Iris pigment epithelial cell (primary cell): ENCODE measurements at places on chromosomes 13 and 19.

GRCh38 chr13:113479179-113479578 lies 11.3 kb downstream of the DCUN1D2 start:
- no peak for DNase-seq

GRCh38 chr13:27704681-27705080 lies 83.0 kb downstream of the POLR1D start:
- peak; percentile 5 for DNase-seq

DNA sequence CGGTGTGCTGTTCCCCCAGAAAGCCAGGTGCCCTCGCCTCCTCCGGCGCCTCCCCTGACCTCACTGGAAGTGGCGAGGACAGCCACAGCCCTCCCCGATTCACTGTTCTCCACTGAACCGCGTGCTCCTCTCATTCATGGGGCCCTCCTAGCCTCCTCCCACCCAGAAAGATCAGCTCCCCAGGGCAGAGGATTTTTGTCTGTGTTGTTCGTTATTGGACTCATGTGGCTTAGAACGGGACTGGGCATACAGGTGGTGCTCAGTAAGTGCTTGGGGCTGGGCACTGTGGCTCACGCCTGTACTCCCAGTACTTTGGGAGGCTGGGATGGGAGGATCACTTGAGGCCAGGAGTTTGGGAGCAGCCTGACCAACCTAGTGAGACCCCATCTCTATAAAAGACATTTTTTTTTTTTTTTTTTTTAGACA lies 3.8 kb downstream of the PRTN3 start:
- DNase-seq = no peak

- no peak for DNase-seq
Observed at GRCh38 chr19:1401138-1401888, at the start of gene GAMT. Gene GAMT, minus strand, starts transcription at chr19:1401542. Its CDS starts 66 bp downstream, at chr19:1401476.

DNA sequence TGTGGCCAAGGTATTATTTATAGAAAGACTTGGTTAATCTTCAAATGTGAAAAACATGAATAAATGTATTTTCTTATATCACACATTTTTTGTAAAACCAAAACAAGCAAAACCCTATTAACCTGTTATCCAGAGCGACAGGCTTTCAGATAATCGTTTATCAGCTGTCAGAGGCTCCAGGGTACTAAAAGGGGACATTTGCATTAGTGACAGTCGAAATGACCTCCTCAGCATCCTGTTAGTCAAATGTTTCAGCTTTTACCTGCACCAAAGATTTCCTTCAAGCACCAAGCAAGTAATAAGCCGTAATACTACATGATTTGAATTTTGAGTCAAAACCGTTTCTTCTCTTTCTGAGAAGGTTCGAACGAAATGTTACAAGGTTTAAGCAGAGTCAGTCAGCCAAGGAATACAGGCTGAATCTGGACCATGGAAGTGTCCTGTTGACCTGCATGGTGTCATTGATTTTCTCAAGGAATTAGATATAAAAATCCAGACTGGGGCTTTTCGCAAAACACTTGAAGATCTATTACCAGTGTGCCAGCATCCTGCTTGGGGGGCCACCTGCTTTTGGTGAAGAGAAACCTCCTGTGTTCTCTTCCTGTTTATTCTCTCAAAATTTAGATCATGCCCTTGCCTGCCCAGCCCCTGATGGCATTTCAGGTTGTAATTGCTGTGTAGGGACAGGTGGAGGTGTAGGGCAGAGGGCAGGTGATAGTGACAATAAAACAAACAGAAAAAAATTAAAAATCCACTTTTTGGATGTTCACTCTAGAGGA lies 11.3 kb upstream of the RFC3 start:
- no peak for DNase-seq

DNA sequence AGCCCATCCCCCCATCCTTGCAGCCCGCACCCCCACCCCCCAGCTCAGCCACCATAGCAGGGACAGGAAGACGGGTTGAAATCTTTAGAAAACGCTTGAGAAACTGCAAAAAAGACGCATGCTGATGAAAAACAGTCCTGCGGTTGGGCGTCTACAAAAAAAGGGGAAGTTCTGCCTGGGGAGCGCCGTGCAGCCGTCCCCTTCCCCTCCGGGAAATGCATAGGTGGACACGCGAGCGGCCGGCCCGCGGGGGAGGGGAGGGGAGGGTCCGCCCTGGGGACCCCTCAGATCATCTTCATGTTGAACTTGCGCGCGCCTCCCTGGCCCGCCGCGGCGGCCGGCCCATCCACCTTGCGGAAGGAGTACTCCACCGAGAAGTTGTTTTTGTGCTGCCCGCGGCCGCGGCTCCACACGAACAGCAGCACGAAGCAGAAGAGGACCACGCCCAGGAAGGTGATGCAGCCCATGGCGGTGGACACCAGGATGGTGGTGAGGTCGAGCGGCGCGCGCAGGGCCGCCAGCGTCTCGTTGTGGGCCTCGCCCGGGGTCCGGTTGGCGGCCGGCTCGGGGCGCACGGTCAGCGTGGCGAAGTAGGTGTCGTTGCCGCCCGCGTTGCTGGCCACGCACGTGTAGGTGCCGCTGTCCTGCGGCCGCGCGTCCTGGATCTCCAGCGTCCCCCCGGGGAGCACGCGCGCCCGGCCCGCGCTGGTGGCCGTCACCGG lies 7.9 kb upstream of the PEAK3 start:
- DNase-seq = no peak

DNA sequence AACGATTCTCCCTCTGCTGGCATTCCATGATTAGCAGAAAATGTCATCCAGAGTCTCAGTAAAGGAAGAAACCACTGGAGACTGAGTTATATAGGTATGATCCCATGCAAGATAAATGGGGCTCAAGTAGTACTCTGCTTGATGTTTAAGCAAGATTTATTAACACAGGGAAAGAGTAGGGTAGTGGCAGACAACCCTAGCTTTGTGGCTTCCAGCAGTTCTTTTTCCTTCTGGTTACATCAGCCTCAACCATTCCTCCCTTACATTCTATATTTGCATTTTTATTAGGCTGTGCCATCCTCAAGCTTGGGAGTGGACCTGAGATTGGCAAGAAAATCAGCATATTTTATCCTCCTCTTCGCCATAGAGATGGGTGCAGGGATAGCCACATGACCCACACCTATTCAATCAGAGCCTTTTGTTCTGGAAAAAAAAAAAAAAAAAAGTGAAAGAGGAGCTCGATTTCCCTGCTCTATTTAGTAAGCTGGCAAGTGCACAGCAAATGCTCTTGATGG lies 402.1 kb downstream of the ZNF536 start:
- DNase-seq = no peak

GRCh38 chr19:35774274-35775045 lies 904 bp upstream of the ARHGAP33 start:
- no peak for DNase-seq

DNA sequence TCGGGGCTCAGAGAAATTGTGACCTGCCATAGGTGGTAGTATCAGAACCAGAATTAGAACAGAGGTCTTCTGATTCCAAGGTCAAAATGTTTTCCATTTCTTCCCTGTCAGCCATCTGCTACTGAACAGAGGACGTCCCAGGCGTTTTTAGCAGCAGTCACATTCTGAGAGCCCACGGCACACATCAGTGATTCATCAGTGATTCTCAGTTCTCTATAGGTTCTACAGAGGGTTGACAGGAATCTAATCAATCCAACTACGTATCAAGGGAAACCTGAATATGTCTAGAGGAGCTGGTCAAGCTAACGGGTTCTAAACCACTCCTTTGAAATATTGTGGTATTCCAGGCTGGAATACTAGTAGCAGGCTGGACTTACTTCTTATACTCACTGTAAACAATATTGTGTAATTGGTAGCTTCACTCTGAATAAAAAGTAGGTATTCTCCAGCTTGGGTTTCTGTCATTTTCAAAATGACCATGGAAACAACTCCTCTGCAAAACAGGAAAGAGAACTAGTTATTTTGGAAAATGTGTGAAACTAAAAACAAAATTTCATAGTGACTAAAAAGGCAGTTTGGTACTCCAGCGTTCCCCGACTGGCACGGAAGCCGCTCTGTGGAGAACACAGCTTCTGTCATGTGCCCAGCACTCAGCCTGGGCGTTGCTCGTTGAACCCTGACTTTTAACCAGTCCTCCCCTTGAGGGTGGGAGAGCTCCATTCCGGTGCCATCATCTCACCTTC lies 43.2 kb downstream of the FLT3 start:
- no peak for DNase-seq

DNA sequence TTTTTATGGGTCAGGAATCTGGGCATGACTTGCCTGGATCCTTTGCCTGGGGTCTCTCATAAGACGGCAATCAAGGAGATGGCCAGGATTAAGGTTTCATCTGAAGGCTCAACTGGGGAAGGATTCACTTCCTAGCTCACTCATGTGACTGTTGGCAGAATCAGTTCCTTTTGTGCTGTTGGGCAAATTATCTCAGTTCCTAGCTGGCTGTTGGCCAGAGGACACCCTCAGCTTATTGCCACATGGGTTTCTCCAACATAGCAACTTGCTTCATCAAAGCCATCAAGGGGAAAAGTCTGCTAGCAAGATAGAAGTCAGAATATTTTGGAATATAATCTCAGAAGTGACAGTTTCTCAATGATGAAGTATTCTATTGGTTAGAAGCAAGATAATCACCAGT lies 12.2 kb upstream of the EVI5L start:
- DNase-seq = no peak

- no peak for DNase-seq
Observed at GRCh38 chr19:36527873-36528193, 238 bp downstream of the ZNF260 start.

- DNase-seq = no peak
Observed at GRCh38 chr13:101303521-101303920, 112.8 kb downstream of the NALCN start.

DNA sequence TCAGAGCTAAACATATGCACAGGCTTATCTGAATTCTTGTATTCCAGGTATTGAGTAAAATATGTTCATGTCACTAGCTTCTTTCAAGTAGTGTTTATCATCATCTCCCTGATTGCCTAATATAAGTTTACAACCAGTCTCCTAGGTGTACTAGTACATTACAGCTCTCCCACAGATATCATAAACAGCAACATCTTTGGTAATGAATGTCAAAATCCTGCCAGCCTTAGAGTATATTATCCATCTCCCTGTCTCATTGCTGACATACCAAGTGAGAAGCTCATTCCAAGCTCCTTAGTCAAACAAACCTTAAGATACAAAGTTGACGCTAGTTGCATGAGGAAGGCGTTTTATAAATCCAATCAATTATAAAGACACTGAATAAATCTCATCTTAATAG lies 689.1 kb upstream of the GPC6 start:
- DNase-seq = peak; percentile 66

- DNase-seq = peak; percentile 30
Observed at GRCh38 chr19:5809053-5809452, 4.2 kb downstream of the NRTN start.

DNA sequence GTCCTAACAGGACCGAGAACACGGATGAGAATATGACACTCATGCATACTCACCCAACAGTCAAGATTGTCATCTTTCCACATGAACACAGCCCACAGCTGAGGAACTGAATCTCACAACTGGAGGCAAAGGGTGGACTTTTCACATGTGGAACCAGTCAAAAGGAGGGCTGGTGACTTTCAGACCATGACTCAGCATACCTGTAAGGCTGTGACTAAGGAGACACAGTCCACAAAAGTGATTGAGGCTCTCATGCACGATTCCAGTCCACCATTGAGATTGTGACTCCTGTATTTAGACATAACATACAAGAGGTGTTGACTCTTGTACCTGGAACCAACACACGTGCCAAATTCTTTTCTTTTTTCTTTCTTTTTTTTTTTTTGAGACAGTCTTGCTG lies 40.0 kb downstream of the ZNF729 start:
- no peak for DNase-seq

DNA sequence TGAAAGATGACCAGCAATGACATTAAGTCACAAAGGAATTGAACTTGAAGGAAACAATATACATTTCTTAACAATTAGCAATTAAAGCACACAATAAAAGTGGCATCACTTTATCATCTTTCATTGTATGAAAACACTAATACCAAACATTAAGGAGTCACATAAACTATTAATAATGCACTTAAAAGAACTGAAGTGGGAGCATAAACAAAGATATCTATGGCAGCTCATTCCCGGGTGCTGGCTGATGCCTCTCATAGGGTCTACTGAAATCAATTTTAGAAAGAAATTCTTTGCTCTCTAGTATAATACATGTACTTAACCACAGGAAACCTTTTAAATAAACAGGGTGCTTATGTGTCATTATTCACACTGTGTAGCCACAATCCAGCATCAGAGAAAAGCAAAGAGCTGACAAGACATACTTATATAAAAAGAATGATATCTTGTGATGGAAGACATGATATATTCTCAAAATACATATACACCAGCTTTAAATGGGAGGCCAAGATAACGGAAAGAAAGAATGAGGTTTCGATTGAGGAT lies 1207.8 kb downstream of the EFNB2 start:
- DNase-seq = peak; percentile 71

DNA sequence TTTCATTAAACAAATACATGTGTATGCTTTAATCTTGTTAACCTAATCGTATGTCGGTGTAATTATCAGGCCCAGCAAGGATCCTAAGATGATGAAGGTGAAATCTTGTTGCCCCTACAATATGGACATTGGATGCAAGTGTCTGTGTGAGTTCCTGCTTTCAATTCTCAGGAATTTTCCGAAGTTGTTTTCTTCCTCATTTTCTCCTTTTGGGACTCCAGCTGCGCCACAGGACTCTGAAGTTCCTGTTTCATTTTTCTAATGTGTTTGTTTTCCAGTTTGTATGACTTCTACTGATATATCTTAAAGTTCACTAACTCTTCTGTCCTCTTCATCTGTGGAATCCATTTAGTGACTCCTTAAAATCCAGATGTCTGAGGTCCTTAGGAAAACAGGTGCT lies 11.9 kb upstream of the OR7D2 start:
- no peak for DNase-seq

- no peak for DNase-seq
Observed at GRCh38 chr19:46089432-46089831, 35.1 kb downstream of the IGFL3 start.

GRCh38 chr19:29089315-29089870 lies 123.6 kb downstream of the UQCRFS1 start:
- no peak for DNase-seq

DNA sequence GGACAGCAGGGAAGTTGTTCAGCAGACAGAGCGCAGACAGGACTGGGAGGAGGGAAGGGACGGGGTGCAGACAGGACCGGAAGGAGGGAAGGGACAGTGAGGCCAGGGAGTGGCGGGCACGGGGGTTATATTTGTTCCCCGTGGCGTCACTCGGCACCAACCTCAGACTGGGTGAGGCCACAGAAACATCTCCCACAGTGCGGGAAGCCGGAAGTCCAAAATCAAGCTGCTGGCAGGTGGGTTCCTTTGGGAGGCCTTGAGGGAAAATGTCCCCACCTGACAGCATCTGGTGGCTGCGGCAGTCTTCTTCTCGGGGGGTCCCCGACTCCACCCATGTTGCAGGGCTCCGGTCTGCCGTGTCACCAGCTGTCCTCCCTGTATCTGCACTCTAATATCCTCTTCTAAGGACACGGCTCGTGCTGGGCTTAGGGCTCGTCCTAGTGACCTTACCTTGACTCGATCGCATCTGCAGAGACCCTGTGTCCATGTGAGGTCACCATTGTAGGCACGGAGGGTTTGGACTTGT lies 133.0 kb downstream of the STK24 start:
- no peak for DNase-seq

GRCh38 chr19:16417660-16418596 lies 53.8 kb downstream of the EPS15L1 start:
- peak; percentile 47 for DNase-seq
